ENCODE measurements at places on chromosomes 12 and 14. TPM values are rescaled to one million over a fixed set of nuclear protein-coding genes. Genes with fewer than 3 reads are reported as not detected.
A peak's percentile ranks its signal among the peaks of the same experiment; 100 is the strongest.

GRCh38 chr12:80937391-80938238 lies at the start of gene LIN7A:
Gene LIN7A (minus strand): TSS chr12:80937934. CDS start chr12:80937722, 212 bp downstream.
- H3K27me3 ChIP-seq = peaks cover 6% of the 10 kb centered on the region
- peak within 1 kb of the TSS; percentile 66 for H3K4me3 ChIP-seq
- peak within 1 kb of the TSS; percentile 71 for H3K27ac ChIP-seq
- no peaks in the 10 kb centered on the region for H3K36me3 ChIP-seq
- H3K4me1 ChIP-seq = no peaks in the 10 kb centered on the region

GRCh38 chr12:66280561-66280960 lies 21.7 kb upstream of the HELB start:
- no peaks in the 10 kb centered on the region for H3K36me3 ChIP-seq
- no peaks in the 10 kb centered on the region for H3K27me3 ChIP-seq
- no peak overlapping the region for H3K4me3 ChIP-seq
- H3K27ac ChIP-seq = no peak overlapping the region

- no peak for ATAC-seq
- no peaks in the 10 kb centered on the region for H3K27me3 ChIP-seq
- H3K27ac ChIP-seq = no peak overlapping the region
- H3K4me3 ChIP-seq = no peak overlapping the region
Measured at GRCh38 chr12:25051656-25052195, 102.8 kb upstream of the BCAT1 start.

DNA sequence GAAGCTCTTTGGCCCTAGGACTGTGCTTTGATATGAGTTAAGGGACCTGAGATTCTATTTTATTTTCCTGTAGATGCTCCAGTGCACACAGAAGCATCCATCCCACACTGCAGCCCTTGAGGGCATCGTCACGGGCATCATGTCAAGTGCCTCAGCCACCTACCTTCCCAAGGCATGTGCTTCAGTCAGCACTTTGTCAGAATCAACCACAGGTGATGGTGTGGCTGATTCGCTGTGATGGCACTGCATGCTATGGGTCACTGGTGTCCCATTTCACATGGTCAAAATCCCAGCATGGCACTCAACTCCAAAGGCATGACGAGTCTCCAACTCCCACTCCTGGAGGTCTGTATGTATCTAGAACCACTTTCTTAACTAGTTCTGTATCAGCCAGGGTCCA lies 100.8 kb downstream of the AACS start:
- H3K27ac ChIP-seq = no peak overlapping the region
- no peaks in the 10 kb centered on the region for H3K36me3 ChIP-seq
- no peaks in the 10 kb centered on the region for H3K4me1 ChIP-seq
- H3K4me3 ChIP-seq = no peak overlapping the region
- H3K27me3 ChIP-seq = peaks cover 18% of the 10 kb centered on the region

DNA sequence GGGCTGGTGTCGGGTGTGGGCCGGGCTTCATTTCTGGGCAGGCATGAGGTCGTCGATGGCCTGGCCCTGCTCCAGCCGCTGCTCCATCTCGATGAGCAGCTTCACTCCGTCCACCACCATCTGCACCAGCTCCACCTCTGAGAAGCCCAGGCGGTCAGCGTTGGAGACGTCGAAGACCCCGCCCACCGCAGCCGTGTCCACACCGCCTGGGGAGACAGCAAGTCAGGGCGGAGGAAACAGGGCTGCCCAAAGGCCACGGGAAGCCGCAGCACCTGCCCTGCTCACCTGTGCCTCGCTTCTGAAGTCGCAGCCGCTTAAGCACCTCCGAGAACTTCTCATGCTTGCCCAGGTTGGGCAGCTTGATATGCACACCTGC lies 2.8 kb downstream of the CKB start:
- no peaks in the 10 kb centered on the region for H3K36me3 ChIP-seq
- ATAC-seq = no peak
- H3K4me3 ChIP-seq = peak overlapping the region; percentile 93
- peak overlapping the region; percentile 97 for H3K27ac ChIP-seq
- H3K4me1 ChIP-seq = peaks cover 37% of the 10 kb centered on the region
- H3K27me3 ChIP-seq = no peaks in the 10 kb centered on the region

DNA sequence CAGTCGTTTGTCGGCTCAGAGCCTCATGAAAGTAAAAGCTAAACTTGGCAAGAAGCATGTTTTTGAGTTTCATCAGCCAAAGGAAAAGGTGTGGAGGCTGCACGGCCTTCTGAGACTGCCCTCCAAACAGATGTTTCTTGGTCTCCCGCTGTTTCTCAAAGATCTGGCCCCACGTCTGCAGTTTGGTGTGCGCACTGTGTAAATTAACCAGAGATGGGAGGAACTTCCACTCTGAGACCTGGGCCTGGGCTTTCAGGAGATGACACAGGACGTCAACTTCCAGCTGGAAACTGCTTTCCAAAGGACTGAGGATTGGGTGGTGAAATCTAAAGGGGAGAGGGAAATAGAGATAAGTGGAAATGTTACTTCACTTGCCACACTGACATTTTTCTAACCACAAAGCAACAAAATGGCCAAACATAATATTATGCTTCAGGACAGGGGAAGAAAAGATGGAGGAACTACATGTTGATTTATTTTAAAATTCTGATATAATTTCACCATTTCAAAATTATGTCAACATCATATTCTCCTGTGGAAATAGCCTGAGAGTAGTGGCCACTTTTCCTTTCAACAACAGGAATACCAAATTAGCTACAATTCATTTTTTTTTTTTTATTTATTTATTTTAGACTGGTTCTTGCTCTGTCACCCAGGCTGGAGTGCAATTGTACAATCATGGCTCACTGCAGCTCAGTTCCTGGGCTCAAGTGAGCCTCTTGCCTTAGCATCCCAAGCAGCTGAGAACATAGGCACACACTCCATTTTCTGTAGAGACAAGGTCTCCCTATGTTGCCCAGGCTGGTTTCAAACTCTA lies 27.6 kb downstream of the KICS2 start:
- no peak overlapping the region for H3K27ac ChIP-seq
- no peak for ATAC-seq
- no peaks in the 10 kb centered on the region for H3K36me3 ChIP-seq
- H3K27me3 ChIP-seq = no peaks in the 10 kb centered on the region

GRCh38 chr12:8045952-8046944 lies 13.7 kb downstream of the FOXJ2 start:
- H3K27me3 ChIP-seq = no peaks in the 10 kb centered on the region
- peak; percentile 74 for ATAC-seq
- H3K36me3 ChIP-seq = peaks cover 8% of the 10 kb centered on the region
- H3K27ac ChIP-seq = no peak overlapping the region
- H3K4me3 ChIP-seq = no peak overlapping the region

- H3K4me1 ChIP-seq = no peaks in the 10 kb centered on the region
- ATAC-seq = no peak
- no peaks in the 10 kb centered on the region for H3K36me3 ChIP-seq
- no peak overlapping the region for H3K27ac ChIP-seq
- H3K27me3 ChIP-seq = no peaks in the 10 kb centered on the region
Measured at GRCh38 chr14:103584326-103584915, 21.7 kb downstream of the COA8 start.

GRCh38 chr12:116662612-116663144 lies 75.2 kb downstream of the SPRING1 start:
- H3K4me1 ChIP-seq = no peaks in the 10 kb centered on the region
- H3K4me3 ChIP-seq = no peak overlapping the region
- H3K27ac ChIP-seq = no peak overlapping the region
- no peaks in the 10 kb centered on the region for H3K36me3 ChIP-seq

- no peaks in the 10 kb centered on the region for H3K36me3 ChIP-seq
- H3K27me3 ChIP-seq = no peaks in the 10 kb centered on the region
- no peak overlapping the region for H3K27ac ChIP-seq
- peaks cover 9% of the 10 kb centered on the region for H3K4me1 ChIP-seq
Measured at GRCh38 chr14:42214981-42215491, 608.4 kb downstream of the LRFN5 start.

DNA sequence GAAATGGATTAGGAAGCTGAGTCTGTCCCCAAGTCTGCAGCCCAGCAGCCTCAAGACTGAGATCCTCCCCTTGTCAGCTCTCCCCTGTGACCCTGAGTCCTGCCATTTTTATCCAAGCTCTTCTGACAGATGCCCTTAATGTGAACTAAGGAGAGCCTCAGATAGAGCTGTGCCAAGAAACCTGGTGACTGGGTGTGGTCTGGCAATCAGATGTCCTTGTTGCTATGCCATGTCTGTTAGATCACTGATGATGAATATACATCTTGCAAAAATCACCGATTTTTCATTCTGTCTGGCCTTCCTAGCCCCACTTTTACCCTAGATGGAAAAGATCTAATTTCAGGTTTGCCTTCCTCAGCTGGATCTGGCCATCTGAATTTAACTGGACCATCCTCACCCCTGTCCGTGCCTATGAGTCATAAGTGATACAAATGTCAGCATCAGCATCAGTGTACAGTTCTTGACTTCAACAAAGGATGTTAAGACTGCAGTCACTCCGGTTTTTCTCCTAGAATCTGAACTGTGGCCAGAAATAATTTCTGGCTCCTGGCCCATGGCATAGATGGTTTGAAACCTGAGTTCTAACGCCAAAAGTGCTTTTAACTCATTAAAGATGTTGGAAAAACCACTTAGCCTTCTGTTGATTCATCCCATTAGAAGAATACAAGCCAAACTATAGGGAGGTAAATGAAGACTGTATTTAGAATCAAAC lies 61.2 kb upstream of the GRIP1 start:
- no peak overlapping the region for H3K4me3 ChIP-seq
- H3K27ac ChIP-seq = no peak overlapping the region
- ATAC-seq = no peak
- no peaks in the 10 kb centered on the region for H3K4me1 ChIP-seq
- H3K36me3 ChIP-seq = no peaks in the 10 kb centered on the region
- no peaks in the 10 kb centered on the region for H3K27me3 ChIP-seq

DNA sequence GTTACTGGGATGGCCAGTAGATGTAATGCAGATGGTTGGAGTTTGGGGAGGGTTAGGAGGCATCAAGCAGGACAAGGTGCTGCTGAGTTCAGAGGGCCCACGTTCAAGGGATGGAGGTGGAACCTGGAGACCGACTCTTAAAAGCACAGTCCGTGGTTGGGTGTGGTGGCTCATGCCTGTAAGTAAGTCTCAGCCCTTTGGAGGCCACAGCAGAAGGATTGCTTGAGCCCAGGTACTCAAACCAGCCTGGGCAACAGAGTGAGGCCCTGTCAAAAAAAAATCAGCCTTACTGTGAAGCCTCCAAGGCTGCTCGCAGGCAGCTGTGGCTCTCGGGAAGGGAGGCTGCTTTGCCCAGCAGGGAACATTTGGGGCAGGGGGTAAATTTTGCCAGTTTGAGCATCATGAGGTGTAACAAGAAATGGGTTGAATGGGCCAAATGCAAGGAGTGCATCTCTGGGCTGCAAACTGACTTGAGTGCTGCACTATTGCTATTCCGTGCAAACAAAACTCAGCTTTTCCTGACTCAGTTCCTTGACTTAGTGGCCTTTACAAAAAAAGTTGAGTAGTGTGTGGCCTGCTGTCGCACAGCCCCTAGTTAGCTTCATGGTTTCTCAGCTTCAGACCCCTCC lies 55.0 kb downstream of the ANAPC7 start:
- no peaks in the 10 kb centered on the region for H3K27me3 ChIP-seq
- H3K4me3 ChIP-seq = no peak overlapping the region
- no peak for ATAC-seq
- no peaks in the 10 kb centered on the region for H3K4me1 ChIP-seq
- peaks cover 81% of the 10 kb centered on the region for H3K36me3 ChIP-seq

DNA sequence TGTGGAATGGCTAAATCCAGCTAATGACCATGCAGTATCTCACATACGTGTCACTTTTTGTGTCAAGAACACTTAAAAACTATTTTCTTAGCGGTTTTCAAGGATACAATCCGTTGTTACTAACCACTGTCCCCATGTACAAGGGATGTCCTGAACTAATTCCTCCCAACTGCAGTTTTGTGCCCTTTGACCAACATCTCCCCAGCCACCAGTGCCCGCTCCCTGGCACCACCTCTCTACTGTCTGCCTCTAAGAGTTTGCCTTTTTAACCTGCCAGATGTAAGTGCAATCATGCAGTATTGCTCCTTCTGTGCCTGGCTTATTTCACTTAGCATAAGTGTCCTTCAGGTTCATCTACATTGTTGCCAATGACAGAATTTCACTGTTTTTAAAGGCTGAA lies 315.7 kb downstream of the TMEM121 start:
- peaks cover 40% of the 10 kb centered on the region for H3K27me3 ChIP-seq
- no peaks in the 10 kb centered on the region for H3K36me3 ChIP-seq
- H3K4me1 ChIP-seq = no peaks in the 10 kb centered on the region
- ATAC-seq = no peak
- H3K4me3 ChIP-seq = no peak overlapping the region
- H3K27ac ChIP-seq = no peak overlapping the region

GRCh38 chr14:58870961-58871360 lies 233.2 kb downstream of the DACT1 start:
- no peaks in the 10 kb centered on the region for H3K36me3 ChIP-seq
- H3K27ac ChIP-seq = no peak overlapping the region
- no peaks in the 10 kb centered on the region for H3K27me3 ChIP-seq
- H3K4me3 ChIP-seq = no peak overlapping the region

GRCh38 chr12:96093543-96094196 lies 58.3 kb upstream of the LTA4H start:
- H3K4me3 ChIP-seq = no peak overlapping the region
- H3K4me1 ChIP-seq = no peaks in the 10 kb centered on the region
- H3K27me3 ChIP-seq = no peaks in the 10 kb centered on the region
- H3K27ac ChIP-seq = no peak overlapping the region

DNA sequence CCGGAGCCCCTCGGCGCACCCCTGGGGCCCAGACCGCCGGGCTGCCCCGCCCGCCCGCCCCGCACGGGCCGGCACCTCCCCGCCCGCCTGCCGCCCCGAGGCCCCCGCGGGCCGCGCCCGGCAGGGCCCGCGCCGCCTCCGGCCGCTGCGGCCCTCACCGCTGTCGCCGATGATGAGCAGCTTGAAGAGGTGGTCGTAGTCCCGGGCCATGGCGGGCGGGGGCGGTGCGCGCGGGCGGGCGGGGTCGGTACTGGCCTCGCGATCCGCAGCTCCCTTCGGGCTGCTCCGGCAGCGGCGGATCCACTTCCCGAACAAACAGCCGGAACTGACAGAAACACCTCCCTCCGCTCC lies at the start of gene RAB35:
Gene RAB35, minus strand, starts transcription at position 313 of the 351 bp plus-strand sequence. Its CDS starts 103 bp downstream, at position 210.
- no peaks in the 10 kb centered on the region for H3K4me1 ChIP-seq
- H3K27ac ChIP-seq = peak within 1 kb of the TSS; percentile 98
- H3K4me3 ChIP-seq = peak within 1 kb of the TSS; percentile 71
- H3K27me3 ChIP-seq = no peaks in the 10 kb centered on the region
- H3K36me3 ChIP-seq = peaks cover 23% of the 10 kb centered on the region

DNA sequence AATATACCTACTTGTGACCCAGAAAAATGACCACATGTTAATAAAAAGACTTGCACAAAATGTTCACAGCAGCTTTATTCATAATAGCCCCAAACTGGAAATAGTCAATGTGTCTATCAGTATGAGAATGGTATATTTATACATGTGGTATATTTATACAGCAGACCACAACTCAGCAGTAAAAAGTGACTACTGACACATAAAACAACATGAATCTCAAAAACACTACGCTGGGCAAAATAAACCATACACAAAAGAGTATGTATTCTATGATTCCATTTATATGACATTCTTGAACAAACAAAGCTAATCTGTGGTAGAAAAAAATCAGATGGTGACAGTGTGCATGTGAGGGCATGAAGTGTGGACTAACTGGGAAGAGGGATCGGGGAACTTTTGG lies 35.1 kb downstream of the ARF6 start:
- no peak overlapping the region for H3K4me3 ChIP-seq
- no peaks in the 10 kb centered on the region for H3K36me3 ChIP-seq
- no peak for ATAC-seq
- H3K4me1 ChIP-seq = no peaks in the 10 kb centered on the region
- no peak overlapping the region for H3K27ac ChIP-seq

The APOF gene
- total RNA-seq = not detected

The C14orf119 gene
- 35.0 TPM for total RNA-seq

The C12orf54 gene
- total RNA-seq = not detected

The GZMB gene
- 2.9 TPM for total RNA-seq

The PRIMA1 gene
- 28.8 TPM for total RNA-seq

The SMIM41 gene
- 12.8 TPM for total RNA-seq

The LHX5 gene
- total RNA-seq = not detected

The FAM181A gene
- total RNA-seq = not detected

The TBX5 gene
- total RNA-seq = 38.8 TPM
